Naive thymus-derived CD4-positive, alpha-beta T cell (primary cell): ENCODE measurements at places on chromosomes 6 and 20.
A peak's percentile ranks its signal among the peaks of the same experiment; 100 is the strongest.

DNA sequence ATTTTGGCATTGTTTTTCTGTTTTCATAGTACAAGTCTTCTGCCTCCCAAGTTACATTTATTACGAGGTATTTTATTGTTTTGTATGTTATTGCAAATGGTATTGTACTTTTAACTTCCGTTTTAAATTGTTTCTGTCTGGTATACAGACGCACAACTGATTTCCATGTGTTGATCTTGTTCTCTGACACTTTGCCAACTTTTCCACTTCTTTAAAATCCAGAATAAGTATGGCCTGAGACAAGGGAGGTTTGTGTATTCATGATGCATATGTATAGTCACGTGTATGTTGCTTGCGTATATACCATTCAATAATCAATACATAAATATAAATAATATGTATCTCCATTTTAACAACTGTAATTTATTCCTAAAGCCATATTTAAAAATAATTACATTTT, 41.2 kb downstream of the THBS2 start:
- no peak overlapping the region for H3K27ac ChIP-seq
- DNase-seq = no peak
- H3K27me3 ChIP-seq = no peaks in the 10 kb centered on the region
- H3K36me3 ChIP-seq = no peaks in the 10 kb centered on the region
- H3K4me3 ChIP-seq = peak overlapping the region; percentile 31

GRCh38 chr6:159688266-159688905, 4.7 kb downstream of the SOD2 start:
- no peak overlapping the region for H3K27ac ChIP-seq
- H3K27me3 ChIP-seq = no peaks in the 10 kb centered on the region
- DNase-seq = no peak

GRCh38 chr20:62511915-62512610, 36.3 kb upstream of the GATA5 start:
- no peak overlapping the region for H3K4me3 ChIP-seq
- no peaks in the 10 kb centered on the region for H3K36me3 ChIP-seq
- H3K27ac ChIP-seq = no peak overlapping the region
- DNase-seq = no peak

DNA sequence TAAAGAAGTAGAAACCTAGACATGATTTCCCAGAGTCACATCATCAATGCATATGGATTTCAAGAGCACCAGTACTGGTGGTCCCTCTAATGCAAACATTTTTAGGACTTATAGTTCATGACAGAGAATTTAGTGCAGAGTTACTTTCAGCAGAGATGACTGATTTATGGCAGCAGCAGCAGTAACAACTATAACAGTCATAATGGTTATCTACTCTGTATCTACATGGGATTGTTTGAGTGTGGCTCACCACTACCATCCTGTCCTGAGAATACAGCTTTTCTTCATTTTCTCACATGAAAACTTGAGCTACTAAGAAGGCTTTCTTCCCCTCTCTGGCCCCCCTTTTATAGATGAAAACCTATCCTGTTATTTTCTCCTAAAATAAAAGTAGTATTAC, 128.5 kb upstream of the ENPP5 start:
- no peak overlapping the region for H3K4me3 ChIP-seq
- no peak overlapping the region for H3K27ac ChIP-seq
- H3K27me3 ChIP-seq = no peaks in the 10 kb centered on the region
- no peaks in the 10 kb centered on the region for H3K4me1 ChIP-seq
- no peak for DNase-seq

- H3K4me1 ChIP-seq = no peaks in the 10 kb centered on the region
- H3K27me3 ChIP-seq = no peaks in the 10 kb centered on the region
- DNase-seq = no peak
- no peaks in the 10 kb centered on the region for H3K36me3 ChIP-seq
- no peak overlapping the region for H3K27ac ChIP-seq
These were observed 355.1 kb downstream of the HAO1 start for GRCh38 chr20:7585126-7585679.

DNA sequence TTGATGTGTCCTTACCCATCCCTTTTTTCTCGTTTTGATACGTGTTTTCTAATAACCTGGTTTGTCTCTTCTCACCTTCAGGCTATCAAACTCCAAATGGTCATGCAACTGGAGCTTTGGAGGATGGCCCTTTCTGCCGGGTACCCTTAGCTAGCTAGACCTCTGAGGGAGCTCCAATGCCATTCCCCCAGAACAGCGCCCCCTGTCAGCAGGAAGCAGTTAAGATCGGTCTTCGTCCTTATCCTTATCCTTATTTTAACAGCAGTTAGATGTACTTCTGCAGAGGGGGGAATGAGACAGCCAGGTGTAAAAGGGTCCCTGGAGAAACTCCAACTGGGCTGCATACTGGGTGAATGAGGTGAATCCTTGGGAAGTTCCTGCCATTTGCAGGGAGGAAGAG, 37.2 kb downstream of the SEL1L2 start:
- no peaks in the 10 kb centered on the region for H3K36me3 ChIP-seq
- H3K27me3 ChIP-seq = no peaks in the 10 kb centered on the region
- no peak overlapping the region for H3K27ac ChIP-seq
- H3K4me3 ChIP-seq = no peak overlapping the region
- no peak for DNase-seq

DNA sequence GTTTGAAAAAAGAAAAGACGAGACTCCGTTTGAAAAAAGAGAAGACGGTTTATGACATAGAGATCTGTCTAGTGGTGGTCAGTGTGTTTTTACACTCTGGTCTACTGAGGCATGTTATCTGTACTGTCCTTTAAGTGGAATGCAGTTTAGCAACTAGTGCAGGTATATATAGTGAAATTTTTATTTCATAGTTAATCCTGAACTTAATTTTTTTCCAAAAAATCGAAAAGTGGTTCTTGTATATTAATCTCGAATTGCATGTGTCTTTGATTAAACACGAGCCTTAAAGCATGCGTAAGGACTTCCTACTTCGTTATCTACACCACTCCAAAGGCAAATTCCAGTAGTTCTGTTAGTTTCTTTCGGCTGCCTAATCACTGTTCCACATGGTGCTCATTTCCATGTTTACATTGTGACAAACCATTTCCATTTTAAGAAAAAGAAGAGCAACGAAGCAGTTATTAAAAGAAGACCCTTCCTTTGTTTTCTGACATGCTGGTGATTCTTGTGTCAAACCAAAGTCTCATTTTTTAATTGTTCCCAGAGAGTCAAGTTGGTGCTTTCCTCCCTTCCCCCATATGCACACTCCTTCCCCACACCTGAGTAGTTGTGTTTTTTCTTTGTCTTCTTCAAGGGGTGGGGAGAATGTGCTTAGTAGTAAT, 2.3 kb downstream of the SNX9 start:
- H3K27ac ChIP-seq = peak overlapping the region; percentile 96
- DNase-seq = no peak
- H3K4me3 ChIP-seq = no peak overlapping the region
- peaks cover 23% of the 10 kb centered on the region for H3K4me1 ChIP-seq

DNA sequence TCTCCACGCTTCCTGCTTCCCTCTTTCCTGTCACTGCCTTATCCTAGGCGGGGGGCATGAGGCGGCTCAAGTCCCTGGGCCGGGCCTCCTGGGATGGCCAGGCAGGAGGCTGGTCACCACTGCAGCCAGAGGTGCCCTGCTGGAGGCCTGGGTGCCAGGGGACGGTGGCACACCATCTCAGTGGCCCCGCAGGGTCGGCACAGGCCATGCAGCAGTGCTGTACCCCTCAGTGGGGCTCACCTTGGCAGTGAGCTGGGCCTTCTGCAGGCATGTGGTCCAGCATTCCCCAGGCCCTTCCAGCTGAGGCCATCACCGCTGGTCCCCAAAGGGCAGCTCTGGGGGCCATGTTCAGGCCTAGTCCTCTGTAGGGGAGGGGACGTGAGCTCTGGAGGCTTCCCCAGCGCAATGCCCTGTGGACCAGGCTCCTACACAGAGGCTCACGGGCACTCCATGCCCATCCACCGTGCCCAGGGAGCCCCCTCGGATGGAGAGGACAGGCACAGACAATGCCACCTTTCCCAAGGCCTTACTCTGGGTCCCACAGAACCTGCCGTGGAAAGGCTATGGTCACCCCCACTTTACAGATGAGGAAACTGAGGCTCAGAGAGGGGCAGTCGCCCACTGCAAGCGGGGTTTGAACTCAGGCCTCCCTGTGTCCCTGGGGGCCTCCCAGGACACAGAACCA, 123.8 kb downstream of the TAF4 start:
- no peak overlapping the region for H3K4me3 ChIP-seq
- H3K27ac ChIP-seq = no peak overlapping the region
- no peaks in the 10 kb centered on the region for H3K36me3 ChIP-seq
- no peaks in the 10 kb centered on the region for H3K27me3 ChIP-seq

DNA sequence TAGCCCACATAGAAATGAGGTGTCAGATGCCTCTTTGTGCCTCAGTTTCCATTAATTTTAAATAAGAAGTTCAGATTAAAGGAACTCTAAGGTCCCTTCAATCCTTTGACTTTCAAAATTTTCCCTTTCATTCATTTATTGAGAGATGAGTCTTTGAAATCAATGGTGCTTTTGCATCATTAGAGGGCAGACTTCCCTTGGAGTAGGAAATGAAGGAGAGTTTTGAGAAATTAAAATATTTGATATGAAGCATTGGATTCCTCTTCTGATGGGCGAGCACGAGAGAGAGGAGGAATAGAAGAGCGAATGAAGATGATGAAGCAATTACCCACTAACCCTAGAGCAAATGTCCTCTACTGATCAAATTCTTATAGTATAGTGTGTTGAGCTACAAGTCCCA, 105.7 kb downstream of the EDN1 start:
- H3K27me3 ChIP-seq = no peaks in the 10 kb centered on the region
- no peak for DNase-seq
- no peaks in the 10 kb centered on the region for H3K4me1 ChIP-seq
- no peak overlapping the region for H3K4me3 ChIP-seq

GRCh38 chr6:119205911-119206618, 127.6 kb upstream of the FAM184A start:
- H3K27ac ChIP-seq = no peak overlapping the region
- no peak for DNase-seq
- H3K36me3 ChIP-seq = no peaks in the 10 kb centered on the region
- H3K4me1 ChIP-seq = no peaks in the 10 kb centered on the region
- no peaks in the 10 kb centered on the region for H3K27me3 ChIP-seq
- no peak overlapping the region for H3K4me3 ChIP-seq

DNA sequence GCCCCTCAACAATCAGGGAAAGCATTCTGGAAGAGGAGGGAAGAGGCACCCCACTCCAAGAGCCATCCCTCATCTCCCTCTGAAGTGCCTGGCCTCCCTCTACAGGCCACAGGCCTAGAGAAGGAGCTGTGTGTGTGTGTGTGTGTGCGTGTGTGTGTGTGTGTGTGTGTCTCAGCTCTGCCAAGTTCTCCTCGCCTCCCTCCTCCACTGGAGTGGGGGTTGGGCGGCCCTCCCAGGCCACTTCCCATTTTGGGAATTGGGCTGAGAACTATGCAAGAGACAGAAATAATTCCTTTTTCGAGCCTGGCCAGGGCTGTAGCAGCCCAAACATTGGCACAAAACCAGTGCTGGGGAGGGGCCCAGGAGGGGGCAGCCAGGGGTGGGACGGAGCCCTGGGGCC, 35.7 kb downstream of the KCNB1 start:
- no peak for DNase-seq
- H3K4me3 ChIP-seq = no peak overlapping the region
- no peak overlapping the region for H3K27ac ChIP-seq
- no peaks in the 10 kb centered on the region for H3K4me1 ChIP-seq
- peaks cover 3% of the 10 kb centered on the region for H3K27me3 ChIP-seq

- H3K4me1 ChIP-seq = no peaks in the 10 kb centered on the region
- no peak for DNase-seq
- H3K36me3 ChIP-seq = no peaks in the 10 kb centered on the region
- no peaks in the 10 kb centered on the region for H3K27me3 ChIP-seq
- no peak overlapping the region for H3K4me3 ChIP-seq
These were observed 94.7 kb upstream of the PLCB4 start for GRCh38 chr20:8974009-8974708.

DNA sequence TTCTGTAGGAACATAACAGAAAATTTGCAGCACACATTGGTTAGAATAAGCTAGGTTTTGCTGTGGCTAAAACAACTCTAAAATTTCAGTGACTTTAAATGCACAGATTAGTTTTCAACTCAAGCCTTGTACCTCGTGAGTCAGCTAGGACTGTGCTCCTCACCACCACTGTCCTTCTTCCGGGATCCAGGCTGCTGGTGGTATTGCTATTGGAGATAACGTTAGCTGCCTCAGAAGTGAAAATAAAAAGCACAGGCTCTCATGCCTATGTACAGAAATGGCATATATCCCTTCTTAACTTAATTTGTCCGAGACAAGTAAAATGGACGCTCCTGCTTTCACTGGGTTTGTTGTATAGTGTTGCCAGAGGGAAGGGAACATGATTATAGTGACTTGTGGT, 931.1 kb upstream of the EYS start:
- DNase-seq = no peak
- H3K4me3 ChIP-seq = no peak overlapping the region
- no peaks in the 10 kb centered on the region for H3K36me3 ChIP-seq
- H3K27ac ChIP-seq = no peak overlapping the region
- no peaks in the 10 kb centered on the region for H3K4me1 ChIP-seq

- peaks cover 97% of the 10 kb centered on the region for H3K4me1 ChIP-seq
- H3K4me3 ChIP-seq = peak overlapping the region; percentile 18
- peak; percentile 63 for DNase-seq
These were observed 80.3 kb downstream of the BACH2 start for GRCh38 chr6:90216072-90216977.

GRCh38 chr20:10633718-10634117, 40.1 kb downstream of the JAG1 start:
- no peak overlapping the region for H3K4me3 ChIP-seq
- peak overlapping the region; percentile 10 for H3K27ac ChIP-seq
- no peaks in the 10 kb centered on the region for H3K36me3 ChIP-seq
- no peaks in the 10 kb centered on the region for H3K27me3 ChIP-seq
- no peaks in the 10 kb centered on the region for H3K4me1 ChIP-seq

DNA sequence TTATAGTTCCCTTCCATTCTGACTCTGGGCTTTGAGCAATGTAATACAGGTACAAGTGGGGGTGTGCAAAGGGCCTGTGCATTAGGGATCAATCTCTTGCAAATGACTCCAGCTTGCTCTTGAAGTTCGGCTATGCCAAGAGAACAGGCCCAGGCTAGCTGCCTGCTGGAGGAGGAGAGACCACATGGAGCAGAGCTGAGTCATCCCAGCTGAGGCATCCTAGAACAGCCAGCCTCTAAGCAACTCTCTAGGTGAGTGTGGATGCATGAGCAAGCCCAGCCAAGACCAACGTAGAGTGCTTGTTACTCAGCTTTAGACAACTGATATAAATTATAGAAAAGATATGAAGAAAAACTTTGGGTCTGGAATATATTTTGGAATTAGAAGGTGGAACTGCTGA, 47.6 kb upstream of the RBM24 start:
- no peaks in the 10 kb centered on the region for H3K36me3 ChIP-seq
- no peak overlapping the region for H3K4me3 ChIP-seq
- no peaks in the 10 kb centered on the region for H3K27me3 ChIP-seq
- H3K27ac ChIP-seq = no peak overlapping the region
- no peaks in the 10 kb centered on the region for H3K4me1 ChIP-seq

- H3K4me3 ChIP-seq = no peak overlapping the region
- no peak for DNase-seq
- H3K4me1 ChIP-seq = no peaks in the 10 kb centered on the region
- no peaks in the 10 kb centered on the region for H3K27me3 ChIP-seq
- no peaks in the 10 kb centered on the region for H3K36me3 ChIP-seq
These were observed 700.5 kb downstream of the TENT5A start for GRCh38 chr6:81051952-81052351.
